ENCODE measurements at places on chromosomes 7 and 10.
A peak's percentile ranks its signal among the peaks of the same experiment; 100 is the strongest.

GRCh38 chr7:115693779-115694178, 336.8 kb downstream of the TFEC start:
- no peak for DNase-seq

GRCh38 chr10:18303851-18304801, 163.9 kb downstream of the CACNB2 start:
- DNase-seq = no peak

DNA sequence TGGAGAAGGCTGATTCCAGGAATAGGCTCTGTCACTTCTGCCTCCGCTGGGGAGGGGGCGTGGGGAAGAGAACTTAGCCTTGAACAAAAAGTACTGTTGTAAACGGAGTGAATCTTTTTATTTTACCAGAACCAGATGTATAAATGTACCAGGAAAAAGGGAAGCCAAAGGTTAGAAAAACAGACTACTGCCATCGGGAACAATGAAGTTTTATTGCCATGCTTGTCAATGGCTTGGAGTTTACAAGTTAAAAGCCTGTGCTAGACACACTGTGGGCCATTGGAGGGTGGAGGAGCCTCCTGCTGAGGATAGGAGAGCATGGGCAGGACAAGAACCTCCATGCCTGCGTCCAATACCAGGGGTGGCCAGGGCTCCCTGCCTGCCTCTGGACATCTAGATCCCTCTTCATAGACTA, 161.7 kb upstream of the LYZL2 start:
- DNase-seq = no peak

- DNase-seq = no peak
Observed at GRCh38 chr7:44388089-44388970, 62.9 kb upstream of the CAMK2B start.

DNA sequence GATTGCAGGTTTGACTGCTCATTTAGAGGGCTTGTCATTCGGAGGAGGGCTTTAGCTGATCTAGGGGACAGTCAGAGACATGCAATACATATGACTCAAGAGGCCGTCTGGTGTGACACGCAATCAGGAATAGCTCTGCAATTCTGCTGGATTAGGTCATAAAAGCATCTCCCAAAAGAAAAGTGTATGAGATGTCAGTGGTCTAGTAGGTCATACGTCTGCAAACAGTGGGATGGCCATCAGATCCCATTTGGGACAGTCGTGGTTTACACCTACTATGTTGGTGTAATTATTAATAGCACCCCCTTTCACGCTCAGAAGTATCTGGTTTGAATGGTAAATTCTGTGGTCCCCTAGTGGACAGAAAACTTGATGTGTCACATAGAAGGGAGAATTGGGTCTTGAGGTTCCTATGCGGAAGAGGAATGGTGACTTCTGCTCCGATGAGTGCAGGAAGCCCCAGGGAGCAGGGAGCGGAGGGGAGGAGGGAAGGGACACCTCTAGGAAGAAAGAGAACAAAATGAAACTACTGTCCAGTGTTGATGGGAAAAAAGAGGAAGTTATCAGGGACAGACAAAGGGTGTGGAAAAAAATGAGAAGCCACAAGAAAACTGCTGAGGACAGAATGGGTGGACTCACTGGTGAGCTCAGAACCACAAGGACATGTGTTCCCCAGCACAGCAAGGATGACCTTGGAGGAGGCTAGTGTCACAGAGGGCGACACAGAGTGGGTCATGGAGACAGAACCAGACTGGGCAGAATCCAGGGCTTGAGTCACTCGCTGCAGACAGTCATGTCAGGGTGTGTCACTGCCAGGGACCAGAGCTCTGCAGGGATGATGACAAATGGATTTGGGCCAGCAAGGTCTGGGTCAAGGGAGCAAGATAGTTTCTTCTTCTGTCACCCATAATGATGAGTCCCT, 59.9 kb downstream of the MAP3K8 start:
- no peak for DNase-seq

- no peak for DNase-seq
Observed at GRCh38 chr10:59175538-59176240, 754 bp upstream of the PHYHIPL start.

DNA sequence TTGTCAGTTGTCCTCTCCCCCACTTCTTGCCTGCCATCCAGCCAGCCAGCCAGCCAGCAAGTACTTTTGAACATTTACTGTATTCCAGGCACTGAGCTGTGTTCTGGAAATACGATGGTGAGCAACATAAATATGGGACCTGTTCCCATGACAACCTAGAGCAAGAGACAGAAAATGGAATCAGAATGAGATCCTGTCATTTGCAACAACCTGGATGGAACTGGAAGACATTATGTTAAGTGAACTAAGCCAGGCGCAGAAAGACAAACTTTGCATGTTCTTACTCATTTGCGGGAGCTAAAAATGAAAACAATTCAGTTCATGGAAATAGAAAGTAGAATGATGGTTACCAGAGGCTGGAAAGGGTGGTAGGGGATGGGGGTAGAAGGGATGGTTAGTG, 140.7 kb downstream of the ICA1 start:
- no peak for DNase-seq

DNA sequence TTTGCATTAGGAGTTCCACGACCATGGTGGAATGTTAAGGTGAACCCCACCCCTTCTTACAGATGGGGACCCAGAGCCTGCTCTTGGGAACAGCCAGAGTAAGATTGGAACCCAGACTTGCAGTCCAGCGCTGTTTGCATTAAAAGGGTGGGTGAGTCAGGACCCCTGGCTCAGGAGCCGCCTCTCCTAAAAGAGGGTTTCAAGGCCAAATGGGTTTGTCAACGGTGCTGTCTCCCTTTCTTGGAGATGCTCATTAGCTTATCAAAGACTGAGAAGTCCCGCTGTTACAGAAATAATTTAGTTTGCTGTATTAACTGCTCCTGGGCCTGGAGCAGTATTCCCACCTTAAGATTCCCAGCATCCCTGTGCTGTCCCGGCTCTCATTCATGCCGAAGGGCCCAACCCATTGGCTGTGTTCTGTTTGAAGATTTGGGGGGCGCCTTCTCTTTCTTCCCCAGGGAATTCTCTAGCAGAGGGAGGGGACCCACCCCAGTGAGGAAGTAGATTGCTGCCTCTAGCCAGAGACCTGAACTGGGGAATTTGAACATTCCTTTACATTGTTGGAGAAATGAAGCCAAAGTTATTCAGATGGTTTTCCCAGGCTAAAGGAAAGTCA, 1.8 kb downstream of the MARVELD1 start:
- DNase-seq = no peak

- no peak for DNase-seq
Observed at GRCh38 chr7:157682064-157682945, 345.5 kb downstream of the DNAJB6 start.

GRCh38 chr10:1626835-1627234, 110.5 kb downstream of the ADARB2 start:
- DNase-seq = no peak

DNA sequence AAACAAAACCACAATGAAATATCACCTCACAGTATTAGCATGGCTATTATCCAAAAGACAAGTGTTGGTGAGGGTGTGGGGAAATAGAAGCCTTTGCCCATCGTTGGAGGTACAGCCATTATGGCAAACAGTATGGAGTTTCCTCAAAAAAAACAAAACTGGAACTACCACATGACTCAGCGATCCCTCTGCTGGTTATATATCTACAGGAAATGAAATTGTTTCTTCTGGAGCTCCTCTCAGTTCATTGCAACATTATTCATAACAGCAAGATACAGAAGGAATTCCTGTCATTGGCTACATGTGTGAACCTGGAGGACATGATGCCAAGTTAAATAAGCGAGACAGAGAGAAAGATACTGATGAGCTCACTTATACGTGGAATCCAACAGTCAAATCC, 2.4 kb upstream of the UBE3C start:
- DNase-seq = peak; percentile 14

GRCh38 chr10:89391907-89392756, at the start of gene IFIT1:
TSS of gene IFIT1 (plus strand) at chr10:89392623. CDS start at chr10:89392713, 90 bp downstream.
- peak; percentile 85 for DNase-seq

DNA sequence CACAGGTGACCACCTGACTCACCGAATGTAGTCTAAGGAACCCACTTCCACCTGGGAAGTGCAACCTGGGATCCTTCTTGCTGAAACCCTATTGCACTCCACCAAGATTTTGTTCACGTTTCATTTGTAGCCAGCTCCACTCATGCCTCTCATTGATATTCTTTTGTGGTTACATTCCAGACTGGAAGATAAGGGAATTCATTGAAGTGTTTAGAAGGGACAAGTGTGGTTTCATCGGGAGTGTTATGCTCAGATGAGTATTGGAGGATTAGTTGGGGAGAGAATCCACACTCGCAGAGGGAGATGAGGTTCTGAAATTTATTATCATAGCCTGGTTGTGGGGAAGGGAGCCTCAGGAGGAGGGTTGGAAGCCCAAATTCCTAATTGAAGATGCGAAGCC, 320.4 kb downstream of the KCNMA1 start:
- no peak for DNase-seq

DNA sequence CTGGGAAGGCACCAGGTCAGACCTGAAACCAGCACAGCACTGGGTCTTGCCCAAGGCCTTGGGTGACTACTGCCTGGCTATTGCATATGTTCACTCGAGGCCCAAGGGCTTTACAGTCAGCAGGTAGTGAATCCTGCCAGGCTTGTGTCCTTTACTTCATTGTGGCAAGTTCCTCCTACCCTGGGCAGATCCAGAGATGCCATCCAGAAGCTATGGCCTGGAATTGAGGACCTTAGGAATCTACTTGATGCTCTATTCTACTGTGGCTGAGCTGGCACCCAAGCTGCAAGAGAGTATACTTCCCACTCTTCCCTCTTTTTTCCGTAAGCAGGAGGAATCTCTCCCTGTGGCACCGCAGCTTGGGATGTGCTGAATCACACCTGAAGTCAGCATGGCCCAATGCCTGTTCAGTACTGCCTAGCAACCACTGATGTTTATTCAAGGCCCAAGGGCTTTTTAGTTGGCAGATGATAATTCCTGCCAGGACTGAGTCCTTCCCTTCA, 246.7 kb upstream of the CTBP2 start:
- DNase-seq = no peak

GRCh38 chr10:121734589-121735045, 136.4 kb upstream of the FGFR2 start:
- no peak for DNase-seq

- no peak for DNase-seq
Observed at GRCh38 chr7:36599645-36600313, 124.5 kb downstream of the AOAH start.

DNA sequence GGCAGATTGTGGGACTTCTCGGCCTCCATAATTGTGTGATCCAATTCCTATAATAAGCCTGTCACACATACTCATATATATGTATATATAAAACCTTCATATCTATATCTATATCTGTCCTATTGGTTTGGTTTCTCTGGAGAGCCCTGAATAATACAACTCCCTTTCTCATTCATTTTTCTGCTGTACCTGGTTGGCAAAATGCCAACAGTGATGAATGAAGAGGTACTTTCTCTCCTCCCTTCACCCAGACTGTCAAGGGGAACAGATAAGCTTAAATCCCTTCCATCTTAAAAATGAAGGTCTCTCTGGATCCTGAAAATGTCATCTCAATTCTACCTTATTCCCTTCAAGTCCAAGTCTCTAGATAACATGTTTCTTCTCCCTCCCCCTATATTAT, 60.3 kb upstream of the FOXP2 start:
- DNase-seq = no peak

- no peak for DNase-seq
Observed at GRCh38 chr10:5544216-5544805, 19.6 kb downstream of the CALML3 start.

DNA sequence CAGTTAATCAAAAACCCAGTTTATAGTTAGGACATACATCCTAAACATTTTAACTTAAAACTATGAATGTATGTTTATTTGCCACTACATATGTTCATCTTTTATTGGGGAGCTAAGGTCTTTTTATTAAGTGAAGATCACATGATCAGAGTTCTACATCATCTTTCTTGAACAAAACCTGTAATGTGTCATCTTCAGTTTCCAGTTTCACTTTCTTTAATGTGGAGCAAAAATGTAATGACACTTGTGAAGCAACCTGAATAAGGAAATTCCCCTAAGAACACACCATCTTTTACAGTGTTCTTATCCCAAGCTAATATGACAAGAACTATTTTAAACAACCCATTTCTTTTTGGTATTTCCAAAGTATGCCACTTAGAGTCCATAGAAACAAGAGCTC, 166.7 kb upstream of the BET1 start:
- no peak for DNase-seq

DNA sequence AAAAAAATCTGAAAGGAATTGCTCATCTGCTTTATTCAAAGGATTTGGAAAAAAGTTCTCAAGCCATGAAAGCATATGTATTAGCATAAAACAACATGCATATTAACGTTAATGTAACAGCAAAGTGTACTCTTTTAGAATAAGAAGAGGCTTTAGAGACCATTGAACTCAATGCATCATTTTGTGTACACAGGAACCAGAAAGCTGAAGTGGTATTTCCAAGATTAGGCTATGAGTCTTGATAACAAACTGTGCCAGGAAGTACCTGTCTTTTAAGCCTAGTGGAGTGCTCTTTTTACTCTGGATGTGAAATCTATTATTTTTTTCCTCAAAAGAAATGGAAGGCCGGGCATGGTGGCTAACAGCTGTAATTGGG, 164.2 kb downstream of the THSD7A start:
- DNase-seq = no peak

DNA sequence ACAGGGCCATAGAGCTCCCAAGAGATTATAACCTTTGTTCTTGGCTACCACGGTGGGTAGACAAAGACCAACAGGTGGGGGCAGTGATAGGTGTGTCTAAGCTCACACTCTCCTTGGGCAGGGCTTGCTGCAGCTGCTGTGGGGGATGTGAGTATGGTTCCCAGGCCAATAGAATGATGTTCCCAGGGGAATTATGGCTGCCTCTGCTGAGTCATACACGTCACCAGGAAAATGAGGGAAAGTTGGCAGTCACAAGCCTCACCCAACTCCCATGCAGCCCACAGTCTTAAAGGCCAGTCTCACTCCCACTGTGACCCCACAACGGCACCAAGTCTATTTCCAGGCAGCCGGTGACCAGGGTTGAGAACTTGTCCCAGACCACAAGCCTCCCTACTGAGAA, 453.4 kb upstream of the PODXL start:
- DNase-seq = no peak

DNA sequence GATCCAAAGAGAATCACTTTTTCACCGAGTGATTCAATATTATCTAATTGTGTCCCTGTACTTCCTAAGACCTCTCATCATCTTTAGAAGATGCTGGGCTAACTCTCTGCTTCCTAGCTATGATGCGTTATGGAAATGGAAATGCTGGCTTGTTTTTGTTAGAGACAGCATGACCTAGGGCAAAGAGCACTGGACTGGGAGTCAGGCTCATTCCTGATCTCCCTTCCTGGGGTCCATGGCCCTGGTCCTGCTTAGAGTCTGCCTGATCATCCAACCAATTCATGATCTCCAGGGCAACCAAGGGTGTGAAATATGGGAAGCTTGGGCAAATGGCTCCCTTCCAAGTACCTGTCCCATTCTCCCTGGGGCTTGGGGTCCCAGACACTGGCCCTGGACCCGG, 136.4 kb downstream of the RGS10 start:
- DNase-seq = no peak

DNA sequence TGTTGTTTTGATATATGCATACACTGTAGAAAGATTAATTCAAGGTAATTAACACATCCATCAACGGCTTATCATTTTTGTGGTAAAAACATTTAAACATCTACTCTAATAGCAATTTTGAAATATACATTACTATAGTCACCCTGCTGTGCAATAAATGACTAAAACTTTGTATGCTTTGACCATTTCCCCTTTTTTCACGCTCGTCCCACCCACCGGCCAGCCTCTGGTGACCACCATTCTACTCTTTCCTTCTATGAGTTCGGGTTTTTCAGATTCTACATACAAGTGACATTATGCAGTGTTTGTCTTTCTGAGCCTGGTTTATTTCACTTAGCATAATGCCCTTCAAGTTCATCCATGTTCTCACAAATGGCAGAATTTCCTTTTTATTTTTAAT, 21.3 kb downstream of the CYCS start:
- no peak for DNase-seq
